ENCODE measurements at places on chromosomes 7 and 10. TPM values are rescaled to one million over a fixed set of nuclear protein-coding genes. Genes with fewer than 3 reads are reported as not detected.

The FRMD4A gene
- 35.9 TPM for total RNA-seq

The BTBD16 gene
- total RNA-seq = not detected

The LDB1 gene
- total RNA-seq = 24.0 TPM

The PTPRZ1 gene
- not detected for total RNA-seq

The PFKP gene
- total RNA-seq = 416 TPM

The AFAP1L2 gene
- 8.4 TPM for total RNA-seq

The SLC26A5 gene
- total RNA-seq = not detected

The NPC1L1 gene
- not detected for total RNA-seq

The DNAJC12 gene
- 4.2 TPM for total RNA-seq
